Inflammatory macrophage (primary cell): ENCODE measurements at places on chromosomes 3 and 15.

GRCh38 chr3:58188173-58188564, 22.6 kb downstream of the DNASE1L3 start:
- no peak for DNase-seq

GRCh38 chr3:149401926-149402310, 24.5 kb upstream of the TM4SF1 start:
- peak; percentile 94 for DNase-seq

- no peak for DNase-seq
Measured at GRCh38 chr3:169607949-169608348, 55.6 kb downstream of the MECOM start.

DNA sequence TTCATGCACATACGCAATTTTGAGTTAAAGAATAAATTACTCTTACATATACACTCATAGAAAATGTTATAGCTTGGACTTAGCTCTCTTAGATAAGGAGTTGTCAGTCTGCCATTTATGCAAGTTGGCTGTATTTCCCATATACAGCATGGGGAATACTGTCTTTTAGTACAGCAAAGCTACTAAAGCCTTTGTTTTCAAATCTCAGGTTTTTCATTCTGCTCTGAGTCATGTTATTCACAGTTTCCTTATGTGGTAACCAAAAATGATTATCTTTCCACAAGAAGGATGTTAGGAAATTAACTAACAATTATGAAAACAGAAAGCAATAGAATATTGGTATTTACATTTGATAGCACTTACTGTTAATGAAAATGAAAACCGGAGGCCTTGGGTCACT, 4.3 kb upstream of the TIPARP start:
- peak; percentile 26 for DNase-seq

GRCh38 chr3:187997490-187997889, 156.5 kb upstream of the LPP start:
- no peak for DNase-seq

DNA sequence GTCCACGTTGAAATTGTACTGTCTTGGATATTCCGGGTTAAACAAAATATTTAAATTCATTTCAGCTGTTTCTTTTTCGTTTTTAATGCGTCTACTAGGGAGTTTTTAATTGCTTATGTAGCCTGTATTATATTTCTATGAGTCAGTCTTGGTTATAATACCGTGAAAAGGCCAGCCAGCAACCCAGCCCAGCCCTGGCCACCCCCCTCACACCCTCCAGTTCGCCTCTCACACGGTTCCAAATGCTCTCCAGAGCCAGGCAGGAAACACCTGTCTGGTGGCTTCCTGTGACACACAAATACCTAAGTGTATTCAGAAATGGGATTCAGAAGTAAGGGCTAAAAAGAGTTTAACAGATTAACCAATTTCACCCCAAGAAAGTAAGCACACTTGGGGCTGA, 4.4 kb downstream of the SH3BP5 start:
- no peak for DNase-seq

- no peak for DNase-seq
Measured at GRCh38 chr3:64741341-64741740, 53.5 kb upstream of the ADAMTS9 start.

- DNase-seq: no peak
Measured at GRCh38 chr3:126936853-126937425, 46.0 kb upstream of the PLXNA1 start.

- no peak for DNase-seq
Measured at GRCh38 chr3:16604433-16604832, 790 bp downstream of the DAZL start.

GRCh38 chr3:89250742-89251141, 143.3 kb downstream of the EPHA3 start:
- no peak for DNase-seq

- DNase-seq: peak; percentile 17
Measured at GRCh38 chr15:67841513-67841762, 1.6 kb upstream of the RNU6-1 start.

DNA sequence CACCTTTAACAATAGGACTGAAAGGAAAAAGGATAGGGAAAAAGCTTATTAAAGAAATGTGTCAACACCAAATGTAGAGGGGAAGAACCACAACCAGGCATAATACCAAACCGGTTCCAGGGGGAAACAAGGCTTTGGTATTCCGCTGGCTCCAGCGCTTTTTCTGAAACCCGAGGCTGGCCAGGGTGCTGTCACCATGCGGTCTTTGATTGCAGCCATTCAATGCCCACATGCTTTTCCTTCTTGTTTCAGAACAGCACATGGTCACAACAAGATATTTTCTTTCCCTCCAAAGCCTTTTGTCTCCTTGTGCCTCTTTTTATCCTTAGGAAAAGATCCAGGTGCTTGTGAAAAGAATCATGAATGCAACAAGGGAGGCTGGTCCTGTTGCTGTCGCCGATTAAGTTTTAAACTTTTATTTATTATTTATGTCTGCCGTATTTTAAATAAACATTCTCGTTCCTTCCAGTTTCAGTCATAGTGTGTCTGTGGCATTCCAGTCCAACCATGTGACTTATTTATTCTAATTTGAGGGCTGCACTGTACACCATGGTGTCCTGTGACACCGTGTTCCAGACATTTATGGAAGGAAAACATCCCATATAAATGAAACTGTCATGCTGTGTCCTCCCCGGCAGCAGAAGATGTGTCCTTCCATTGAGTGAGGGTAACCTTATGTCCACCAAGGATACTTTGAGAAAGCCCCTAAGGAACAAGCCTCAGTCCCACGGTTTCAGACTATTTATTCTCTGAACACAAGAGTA, 41.1 kb downstream of the CCK start:
- DNase-seq: no peak

- peak; percentile 92 for DNase-seq
Measured at GRCh38 chr3:138349926-138350665, 1.7 kb downstream of the MRAS start.

- DNase-seq: no peak
Measured at GRCh38 chr15:39639037-39639436, 58.2 kb downstream of the THBS1 start.

GRCh38 chr3:125119752-125120378, 64.1 kb upstream of the HEG1 start:
- peak; percentile 58 for DNase-seq

DNA sequence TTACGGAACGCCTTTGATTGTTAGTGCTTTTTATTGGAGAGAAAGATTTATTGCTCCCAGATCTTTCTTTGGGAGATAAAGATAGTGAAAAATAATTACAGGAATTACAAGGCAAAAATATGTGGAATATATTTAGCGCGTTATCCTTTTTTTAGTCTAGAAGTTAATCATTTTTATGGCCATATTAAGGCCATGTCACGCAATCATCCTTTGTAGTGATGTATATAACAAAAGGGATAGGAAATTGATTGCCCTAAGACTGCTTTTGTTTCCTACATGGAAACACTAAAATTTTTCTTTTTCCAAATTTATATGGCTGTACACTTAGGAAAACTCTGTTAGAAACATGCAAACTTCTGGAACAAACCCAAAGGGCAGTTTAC, 1.5 kb downstream of the TRPC1 start:
- DNase-seq: no peak

GRCh38 chr15:90463381-90463780, 66.3 kb upstream of the CRTC3 start:
- DNase-seq: peak; percentile 75

- no peak for DNase-seq
Measured at GRCh38 chr15:93515256-93516051, 426.4 kb upstream of the RGMA start.

DNA sequence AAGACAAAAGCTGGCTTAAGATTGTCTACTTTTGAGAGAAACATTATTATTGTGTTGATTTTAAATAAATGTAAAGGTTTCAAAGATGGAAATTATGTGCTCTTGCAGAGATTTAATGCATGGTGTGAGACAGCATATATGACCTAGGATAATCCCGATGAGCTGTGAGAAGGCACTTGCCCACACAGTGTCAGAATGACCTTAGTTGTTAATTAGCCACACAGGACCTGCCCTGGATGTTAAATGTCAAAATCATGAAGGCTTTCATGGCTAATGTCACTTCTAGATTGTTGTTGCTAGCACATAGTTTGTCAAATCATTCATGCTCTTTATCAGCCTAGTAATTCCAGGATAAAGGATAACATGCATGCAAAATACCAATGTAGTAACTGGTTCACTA, 135.3 kb upstream of the GAP43 start:
- DNase-seq: no peak

- no peak for DNase-seq
Measured at GRCh38 chr3:84963137-84963536, 4.3 kb downstream of the CADM2 start.

GRCh38 chr3:37997342-37997741, 6.8 kb downstream of the VILL start:
- no peak for DNase-seq

DNA sequence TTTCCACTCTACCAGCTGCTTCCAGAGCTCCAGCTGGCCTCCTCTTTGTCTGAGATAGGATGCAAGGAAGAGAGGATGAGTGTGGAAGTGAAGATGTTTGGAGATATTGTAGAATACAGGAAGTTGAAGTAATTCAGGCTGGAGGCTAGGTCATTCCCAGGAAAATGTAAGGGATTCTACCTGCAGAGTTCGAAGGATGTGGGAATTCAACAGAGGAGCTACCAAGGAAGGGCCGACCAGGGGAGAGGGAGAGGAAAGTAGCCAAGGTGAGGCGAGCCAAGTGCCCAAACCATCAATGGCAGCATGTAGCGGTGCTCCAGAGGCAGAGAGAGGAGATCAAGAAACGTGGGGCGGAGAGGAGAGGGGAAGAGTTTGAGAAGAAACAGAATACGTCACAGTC, 49.0 kb upstream of the EPHB3 start:
- DNase-seq: no peak

DNA sequence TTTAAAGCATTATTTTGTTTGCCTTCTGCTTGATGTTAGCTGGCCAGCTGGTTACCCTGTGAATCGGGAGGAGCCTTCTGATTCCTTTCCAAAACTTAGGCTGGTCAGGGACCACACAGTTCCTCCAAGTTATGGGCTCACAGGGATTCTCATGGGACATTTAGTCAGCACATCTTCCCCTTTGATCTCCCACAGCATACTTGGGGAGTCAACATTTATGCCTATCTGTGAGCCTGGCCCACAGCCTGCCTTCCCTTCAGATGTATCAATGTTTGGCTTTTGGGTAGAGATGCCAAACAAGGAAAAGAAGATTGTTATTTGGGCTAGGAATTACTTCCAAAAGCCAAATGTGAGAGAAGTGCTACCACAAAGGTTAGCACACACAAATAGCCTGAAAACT, 32.6 kb upstream of the DCP1A start:
- no peak for DNase-seq

GRCh38 chr15:71232411-71232810, 117.1 kb downstream of the THSD4 start:
- no peak for DNase-seq

GRCh38 chr3:66980791-66981190, 17.3 kb upstream of the KBTBD8 start:
- peak; percentile 51 for DNase-seq

- no peak for DNase-seq
Measured at GRCh38 chr3:134201201-134202130, 49.2 kb downstream of the RYK start.

- no peak for DNase-seq
Measured at GRCh38 chr3:46545818-46546630, 20.1 kb downstream of the LRRC2 start.

- no peak for DNase-seq
Measured at GRCh38 chr3:14827776-14828175, 9.0 kb downstream of the FGD5 start.

DNA sequence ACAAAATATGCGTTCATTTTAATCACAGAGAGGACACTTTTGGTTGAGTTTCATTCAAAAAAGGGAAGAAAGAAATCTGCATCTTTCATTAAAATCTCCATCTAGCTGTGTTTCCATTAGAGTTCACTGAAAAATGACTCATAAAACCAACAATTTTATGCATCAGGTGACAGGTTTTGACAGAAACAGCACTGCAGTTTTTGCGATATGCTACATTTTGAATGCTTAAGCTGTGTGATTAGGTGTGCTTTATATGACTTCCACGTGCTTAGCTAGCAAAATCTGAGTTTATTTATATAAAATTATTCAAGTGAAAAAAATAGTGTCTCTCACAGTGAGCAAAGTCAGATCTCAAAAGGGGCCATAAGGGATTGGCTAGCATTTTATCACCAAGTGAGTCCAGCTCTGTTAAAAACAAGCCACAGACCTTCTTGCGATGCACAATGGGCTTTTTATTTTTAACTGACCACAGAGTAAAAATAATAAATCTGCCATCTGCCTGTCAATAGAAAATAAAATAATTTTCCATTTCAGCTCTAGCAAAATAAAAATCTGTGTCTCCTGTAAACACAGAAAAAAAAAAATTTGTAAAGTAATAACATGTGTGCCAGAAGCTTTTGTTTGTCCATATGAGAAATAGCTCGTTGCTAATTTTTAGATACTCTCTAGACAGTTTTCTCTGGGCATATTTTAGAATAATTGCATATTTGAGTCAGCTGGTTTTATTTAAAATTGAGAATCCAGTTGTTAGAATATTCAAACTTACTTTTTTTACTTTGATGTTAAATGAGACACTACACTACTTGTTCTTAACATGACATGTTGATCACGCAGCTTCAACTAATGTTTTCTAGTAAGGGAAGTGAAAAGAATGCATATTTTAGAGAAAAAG, 409.8 kb downstream of the ROBO2 start:
- no peak for DNase-seq

DNA sequence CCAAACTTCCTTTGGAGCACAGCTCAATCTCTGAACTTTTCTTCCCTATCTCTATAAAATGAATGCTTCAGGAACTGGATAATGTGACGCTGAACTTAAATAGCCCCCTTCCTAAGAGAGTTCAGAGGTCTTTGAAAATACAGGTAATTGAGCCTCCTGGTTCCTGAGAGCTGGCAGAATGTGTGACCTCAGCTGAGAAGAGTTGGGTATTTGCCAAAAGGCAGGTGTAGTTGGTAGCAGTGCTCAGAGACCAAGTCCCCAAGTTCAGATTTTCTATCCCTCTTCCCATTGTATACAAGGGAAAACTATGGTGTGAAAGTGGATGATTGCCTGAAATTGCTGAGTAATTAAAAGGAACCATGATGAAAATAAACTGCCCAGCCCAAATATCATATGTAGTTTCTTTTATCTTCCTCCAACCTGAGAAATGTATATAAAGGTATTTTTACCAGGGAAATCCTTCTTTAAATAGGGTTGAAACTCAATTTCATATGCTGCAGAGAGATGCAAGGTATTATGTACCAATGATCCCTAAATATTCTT, 154.6 kb upstream of the ICE2 start:
- no peak for DNase-seq

- no peak for DNase-seq
Measured at GRCh38 chr3:76912841-76913383, 127.0 kb upstream of the ROBO2 start.

GRCh38 chr15:48021336-48022086, 99.3 kb upstream of the SLC24A5 start:
- no peak for DNase-seq

DNA sequence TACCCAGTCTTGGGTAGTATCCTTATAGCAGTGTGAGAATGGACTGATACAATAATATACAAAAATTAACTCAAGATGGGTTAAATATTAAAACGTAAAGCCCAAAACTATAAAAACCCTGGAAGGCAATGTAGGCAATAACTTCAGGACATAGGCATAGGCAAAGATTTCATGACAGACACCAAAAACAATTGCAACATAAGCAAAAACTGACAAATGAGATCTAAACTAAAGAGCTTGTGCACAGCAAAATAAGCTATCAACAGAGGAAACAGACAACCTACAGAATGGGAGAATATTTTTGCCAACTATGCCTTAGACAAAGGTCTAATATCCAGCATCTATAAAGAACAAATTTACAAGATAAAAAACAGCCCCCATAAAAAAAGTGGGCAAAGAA, 204.8 kb upstream of the CCDC54 start:
- DNase-seq: no peak

- no peak for DNase-seq
Measured at GRCh38 chr3:175397372-175397771, 538.2 kb downstream of the NAALADL2 start.

GRCh38 chr3:142272200-142272891, 47.0 kb upstream of the GK5 start:
- DNase-seq: no peak
